ENCODE measurements at places on chromosomes 12 and 14.

GRCh38 chr12:86710109-86710508 lies 453.9 kb upstream of the MGAT4C start:
- no peak for DNase-seq

GRCh38 chr14:58098507-58098906 lies 53.5 kb downstream of the ARMH4 start:
- DNase-seq: no peak

DNA sequence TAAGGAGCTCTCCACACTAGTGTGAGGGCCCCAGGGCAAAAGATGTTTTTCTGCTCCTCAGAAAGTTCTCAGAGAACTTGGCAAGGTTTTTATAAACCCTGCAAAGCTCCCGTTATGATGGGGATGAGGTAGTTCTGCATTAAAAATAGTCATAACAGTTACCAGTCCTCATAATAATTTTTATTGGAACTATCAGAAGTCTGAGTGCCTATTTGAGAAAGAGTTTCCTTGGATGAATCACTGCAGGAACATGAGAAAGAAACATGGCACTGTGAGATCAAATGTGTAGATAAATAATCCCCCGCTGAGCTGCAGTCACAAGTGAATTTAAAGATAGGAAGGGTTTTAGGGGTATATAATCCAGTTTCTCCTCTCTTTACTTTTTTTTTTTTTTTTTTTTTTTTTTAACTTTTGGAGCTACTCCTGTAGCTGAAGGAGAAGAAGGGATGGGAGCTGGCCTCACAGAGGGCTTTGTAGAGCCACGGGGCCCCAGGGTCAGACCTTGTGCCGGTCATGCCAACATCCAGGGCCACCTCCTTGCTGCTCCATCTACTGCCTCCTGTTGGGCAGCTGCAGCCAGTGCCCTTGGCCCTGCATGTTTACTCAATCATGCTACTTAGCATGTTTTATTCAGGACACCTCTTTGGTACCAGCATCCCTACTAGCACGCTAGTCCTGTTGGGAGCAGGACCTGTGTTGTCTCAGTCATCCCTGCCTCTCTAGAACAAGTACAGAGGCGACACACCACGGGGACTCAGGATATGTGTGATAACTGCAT lies 39.5 kb downstream of the EVL start:
- DNase-seq: no peak

DNA sequence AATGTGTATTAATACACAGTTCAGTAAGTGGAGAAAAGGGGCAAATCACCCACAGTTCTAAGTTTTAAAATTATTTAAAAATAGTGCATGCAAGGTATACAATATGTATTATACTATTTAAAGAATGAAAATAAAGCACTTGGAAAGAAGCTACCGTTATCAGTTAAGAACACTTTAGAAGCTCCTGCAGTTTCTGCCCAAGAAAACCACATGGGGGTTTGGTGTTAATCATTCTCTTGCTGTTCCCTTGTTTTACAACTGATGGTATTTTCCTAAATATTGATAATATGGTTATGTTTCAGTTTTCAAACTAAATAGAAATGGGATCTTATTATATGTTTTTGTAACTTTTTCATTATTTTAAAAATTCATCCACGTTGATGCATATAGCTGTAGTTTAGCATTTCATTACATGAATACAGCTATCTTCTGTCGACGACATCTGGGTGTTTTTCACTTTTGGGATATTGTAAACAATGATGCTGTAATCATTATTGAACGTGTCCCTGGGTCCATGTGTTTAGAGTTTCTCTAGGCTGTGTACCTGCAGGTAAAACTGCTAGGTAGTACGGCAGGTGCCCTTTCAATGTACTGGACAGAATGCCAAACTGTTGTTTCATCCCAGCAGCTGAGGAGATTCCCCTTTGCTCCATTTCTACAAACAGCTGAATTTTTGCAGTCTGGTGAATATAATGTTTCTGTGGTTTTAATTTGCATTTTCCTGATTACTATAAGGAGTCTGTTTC lies 64.1 kb downstream of the APPL2 start:
- no peak for DNase-seq

GRCh38 chr14:69582212-69582611 lies 7.5 kb upstream of the CCDC177 start:
- no peak for DNase-seq

DNA sequence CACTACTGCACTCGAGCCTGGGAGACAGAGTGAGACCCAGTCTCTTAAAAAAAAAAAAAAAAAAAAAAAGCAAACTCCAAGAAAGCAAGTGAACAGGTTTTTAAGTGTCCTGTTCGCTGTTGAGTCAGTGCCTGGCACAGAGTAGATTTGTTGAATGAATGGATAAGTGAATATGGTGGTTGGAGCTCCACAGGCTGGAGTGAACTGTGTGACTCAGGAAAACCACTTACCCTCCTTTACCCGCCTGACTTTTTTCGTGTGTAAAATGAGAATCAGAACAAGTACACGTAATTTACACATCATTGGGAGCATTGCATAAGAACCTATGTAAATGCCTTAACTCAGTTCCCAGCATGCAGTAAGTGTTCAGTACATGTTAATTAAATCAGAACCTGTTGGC lies 24.0 kb upstream of the ESRRB start:
- DNase-seq: no peak

DNA sequence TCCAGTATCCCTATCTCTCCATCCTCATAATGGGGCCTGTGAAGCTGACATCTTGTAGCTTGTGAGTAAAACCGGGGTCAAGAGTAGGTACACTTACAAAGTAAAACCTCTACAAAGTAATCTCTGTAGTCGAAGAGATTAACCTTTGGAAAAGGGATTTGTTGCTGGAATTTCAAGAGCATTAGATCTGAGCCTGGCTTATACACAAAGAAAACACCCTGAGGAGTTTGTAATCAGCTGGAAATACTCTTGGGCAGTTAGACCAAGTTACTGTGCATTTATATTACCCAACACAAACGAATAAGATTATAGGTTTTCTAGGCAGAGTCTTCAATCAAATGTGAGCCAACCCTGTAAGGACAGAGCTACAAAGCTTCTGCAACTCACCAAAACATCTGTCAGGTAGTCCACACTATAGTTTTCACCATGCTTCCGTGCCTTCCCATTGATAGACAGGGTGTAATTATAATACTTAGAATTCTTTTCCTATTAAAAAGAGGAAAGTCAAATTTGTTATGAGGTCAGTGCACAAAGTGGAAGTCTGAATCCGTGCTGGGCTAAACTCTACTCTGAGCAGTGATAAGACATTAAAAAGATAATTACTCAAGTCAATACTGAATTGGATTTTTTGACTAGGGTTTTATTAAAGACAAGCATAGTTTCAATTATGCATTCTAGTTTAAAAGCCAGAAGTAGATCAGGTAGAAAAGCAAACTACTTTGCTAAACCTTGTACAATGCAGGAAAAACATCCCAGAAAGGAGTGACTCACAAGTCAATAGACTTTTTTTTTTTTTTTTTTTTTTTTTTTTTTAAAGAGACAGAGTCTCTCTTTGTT lies 14.6 kb downstream of the GNS start:
- no peak for DNase-seq

DNA sequence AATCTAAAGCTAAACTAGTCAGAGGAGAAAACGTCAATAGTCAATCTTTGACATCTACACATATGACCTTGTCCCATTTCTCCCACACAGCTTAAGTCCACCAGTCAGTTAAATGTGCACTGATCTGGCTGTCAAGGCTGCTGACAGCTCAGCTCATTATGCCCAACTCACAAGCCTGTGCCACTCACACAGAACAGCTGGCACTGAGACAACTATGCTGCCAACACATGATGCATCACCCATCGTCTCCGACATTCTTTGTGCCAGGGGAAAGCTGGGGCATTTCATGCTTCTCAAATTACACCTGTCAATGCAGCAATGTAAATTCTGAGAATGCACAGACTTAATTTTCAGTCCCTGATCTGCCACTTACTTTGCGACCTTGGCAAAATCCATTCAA lies 25.3 kb downstream of the GNS start:
- DNase-seq: no peak

- DNase-seq: no peak
Measured at GRCh38 chr12:102970780-102971179, 13.3 kb downstream of the ASCL1 start.

- no peak for DNase-seq
Measured at GRCh38 chr14:21001218-21001617, 2.1 kb downstream of the SLC39A2 start.

DNA sequence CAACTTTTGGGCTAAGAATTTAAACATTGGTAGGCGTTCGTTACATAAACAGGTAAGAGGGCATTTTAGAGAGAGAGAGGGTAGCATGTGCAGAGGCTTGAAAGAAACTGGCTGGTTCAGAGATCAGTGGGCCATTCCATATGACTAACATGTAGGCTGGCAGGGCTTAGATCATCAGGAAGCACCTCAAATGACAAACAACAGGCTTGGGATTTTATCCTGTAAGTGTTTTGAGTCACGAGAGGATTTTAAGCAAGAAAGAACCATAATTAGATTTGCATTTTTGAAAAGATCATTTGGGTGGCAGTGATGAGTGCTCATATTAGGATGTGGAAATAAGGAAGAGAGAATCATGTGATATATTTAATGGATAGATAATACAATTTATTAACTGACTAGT lies 8.7 kb upstream of the PLEKHA5 start:
- no peak for DNase-seq

DNA sequence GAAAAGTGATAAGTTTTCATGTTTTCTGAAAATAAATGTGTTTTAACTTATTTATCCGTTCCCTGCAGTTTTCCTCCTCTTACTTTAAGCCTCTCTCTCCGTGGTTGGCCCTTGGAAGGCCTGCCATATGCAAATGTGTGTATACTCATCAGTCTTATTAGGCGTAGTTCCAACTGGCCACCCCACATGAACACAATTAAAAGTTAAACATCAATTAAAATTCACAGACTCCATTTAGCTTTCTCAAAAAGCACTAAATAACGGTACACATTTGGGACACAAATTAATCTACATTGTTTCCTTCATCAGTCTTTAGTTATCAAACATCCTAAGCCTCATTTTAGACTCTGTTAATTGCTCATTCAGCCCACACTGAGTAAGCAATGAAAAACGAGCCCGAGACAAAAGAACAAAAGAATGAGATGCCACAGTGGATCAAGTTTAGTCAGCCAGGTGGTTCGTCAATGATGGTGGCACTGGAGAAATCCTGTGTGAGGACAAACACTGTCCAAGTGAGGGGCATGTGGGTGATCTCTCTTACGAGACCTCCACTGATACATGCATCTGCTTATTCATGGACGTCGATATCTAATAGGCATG lies 76.0 kb upstream of the TMCC3 start:
- no peak for DNase-seq

- no peak for DNase-seq
Measured at GRCh38 chr14:100445436-100446088, 122.4 kb downstream of the SLC25A47 start.

DNA sequence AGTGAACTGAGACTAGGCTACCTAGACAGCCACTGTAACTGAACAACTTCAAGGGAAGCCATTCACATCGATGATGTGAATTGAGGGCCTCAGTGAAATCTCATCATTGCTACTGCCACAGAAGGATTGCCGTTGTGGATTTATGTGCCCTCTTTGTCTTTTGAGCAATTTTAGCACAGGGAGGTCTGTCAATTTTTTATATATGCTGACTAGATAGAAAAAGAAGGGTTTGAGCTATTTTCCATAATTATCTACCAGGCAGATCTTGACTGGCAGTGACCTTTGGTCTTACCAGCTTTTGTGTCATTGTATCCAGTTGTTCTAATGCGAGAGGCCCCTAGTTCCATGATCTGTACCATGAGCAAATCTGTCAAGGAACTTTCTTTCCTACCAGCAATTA lies 179.4 kb downstream of the ERC1 start:
- DNase-seq: no peak

- no peak for DNase-seq
Measured at GRCh38 chr12:17999174-17999801, 90.7 kb downstream of the RERGL start.

DNA sequence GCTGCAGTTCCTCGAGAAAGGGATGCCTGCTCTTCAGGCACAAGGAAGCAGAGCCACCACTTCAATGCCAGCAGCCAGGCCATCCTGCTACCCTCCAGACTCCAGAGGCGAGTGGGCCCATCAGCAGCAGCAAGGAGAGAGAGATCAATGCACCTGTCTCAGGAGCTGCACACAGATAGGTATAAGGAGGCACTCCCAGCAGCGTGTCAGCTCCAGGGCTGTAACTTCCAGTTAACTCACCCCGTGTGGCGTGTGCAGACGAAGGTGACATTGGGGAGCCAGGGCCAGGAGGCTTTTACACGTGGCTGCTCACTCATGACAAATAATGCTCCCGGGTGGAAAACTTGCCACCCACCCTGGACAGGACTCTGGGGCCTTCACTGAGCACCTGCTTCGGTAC lies 24.2 kb downstream of the GALNT16 start:
- no peak for DNase-seq

DNA sequence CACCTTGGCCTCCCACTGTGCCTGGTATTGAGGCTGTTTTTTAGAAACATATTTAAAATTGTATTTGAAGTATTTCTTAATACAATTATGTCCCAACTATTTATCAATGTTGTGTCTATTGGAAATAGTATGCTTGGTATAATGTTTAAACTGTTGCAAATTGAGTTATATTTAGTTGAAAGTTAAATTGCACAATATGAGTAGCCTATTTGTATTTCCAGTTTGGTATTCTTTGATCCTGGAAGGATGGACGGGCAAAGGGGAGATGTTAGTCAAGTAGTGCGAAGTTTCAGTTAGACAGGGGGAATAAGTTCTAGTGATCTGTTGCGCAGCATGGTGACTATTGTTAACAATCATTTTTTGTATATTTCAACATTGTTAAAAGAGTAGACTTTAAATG lies 111.5 kb downstream of the NUBPL start:
- no peak for DNase-seq

- no peak for DNase-seq
Measured at GRCh38 chr12:65084579-65084978, 36.5 kb downstream of the WIF1 start.

DNA sequence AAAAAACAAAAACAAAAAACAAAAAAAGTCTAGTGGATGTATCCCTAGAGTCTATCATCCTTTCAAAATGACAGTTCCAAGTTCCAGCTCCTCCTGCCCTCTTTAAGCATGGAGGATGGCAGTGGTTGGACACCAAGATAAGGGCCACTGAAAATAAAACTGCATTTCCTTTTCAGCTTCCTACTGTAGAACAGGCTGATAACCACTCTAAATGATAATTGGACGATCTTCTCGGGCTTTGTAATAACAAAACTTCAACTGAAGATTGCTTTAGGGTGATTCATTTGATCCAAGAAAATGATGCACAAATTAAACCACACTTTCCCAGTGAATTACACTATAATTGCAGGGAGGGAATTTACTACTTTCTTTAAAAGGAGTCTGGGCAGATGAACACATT lies 42.2 kb upstream of the CRACR2A start:
- no peak for DNase-seq

- no peak for DNase-seq
Measured at GRCh38 chr12:52913431-52913821, 8.6 kb upstream of the KRT8 start.

DNA sequence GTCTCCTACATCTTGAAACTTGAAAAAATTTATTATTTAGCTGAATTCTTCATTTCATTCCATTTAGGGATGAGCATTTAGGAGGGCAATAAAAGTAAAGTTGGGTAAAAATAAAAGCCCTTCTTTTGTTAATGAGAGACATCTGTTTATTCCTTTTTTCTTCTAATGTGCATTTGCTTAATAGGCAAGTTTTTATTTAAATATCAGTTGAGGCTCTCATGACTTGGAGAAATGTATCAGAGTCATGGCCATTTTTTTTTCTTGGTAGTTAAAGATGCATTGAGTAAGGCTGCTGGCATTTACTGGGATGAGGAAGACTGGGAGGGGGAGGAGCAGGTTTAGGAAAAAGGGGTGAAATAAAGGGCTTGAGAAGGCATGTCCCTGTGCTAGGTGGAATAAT lies 609.9 kb upstream of the TMEM132C start:
- no peak for DNase-seq

- no peak for DNase-seq
Measured at GRCh38 chr14:100712490-100712889, 14.2 kb upstream of the DLK1 start.
